Prostate gland (tissue), 2 donors: ENCODE measurements at places on chromosomes 5 and 9. TPM values are rescaled to one million over a fixed set of nuclear protein-coding genes. Genes with fewer than 3 reads are reported as not detected.
A peak's percentile ranks its signal among the peaks of the same experiment; 100 is the strongest.

- H3K36me3 ChIP-seq: no peaks in the 10 kb centered on the region
- no peak overlapping the region for H3K4me3 ChIP-seq
- H3K27ac ChIP-seq: no peak overlapping the region
- no peaks in the 10 kb centered on the region for H3K27me3 ChIP-seq
- no peak for DNase-seq
These were observed 489.1 kb downstream of the CSNK1G3 start for GRCh38 chr5:124001036-124001615.

DNA sequence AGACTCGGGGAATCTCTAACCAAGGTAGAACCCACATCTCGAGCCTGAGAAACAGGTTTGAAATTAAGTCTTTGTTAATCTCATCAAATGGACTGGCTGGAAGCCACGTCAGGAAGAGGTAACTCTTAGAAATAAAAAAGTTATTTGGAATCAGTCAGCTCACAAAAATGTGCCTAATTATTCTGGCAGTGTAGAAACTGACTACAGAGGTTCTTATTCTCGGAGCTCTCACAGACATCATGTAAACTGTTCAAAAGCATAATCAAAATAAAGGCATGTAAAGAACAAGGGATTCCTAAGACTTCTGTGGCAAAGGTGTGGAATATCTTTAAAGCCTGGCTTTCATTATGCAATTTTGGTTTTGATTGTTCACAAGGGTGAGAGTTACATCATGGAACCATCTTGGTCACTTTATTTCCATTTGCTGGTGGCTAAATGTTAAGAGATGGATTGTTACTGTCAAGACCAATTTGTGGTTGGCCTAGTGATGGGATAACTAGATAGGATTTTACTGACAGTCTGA, 85.1 kb downstream of the OTULIN start:
- DNase-seq: no peak
- H3K4me1 ChIP-seq: peaks cover 5% of the 10 kb centered on the region
- peak overlapping the region; percentile 8 for H3K27ac ChIP-seq
- H3K27me3 ChIP-seq: no peaks in the 10 kb centered on the region
- no peak overlapping the region for H3K4me3 ChIP-seq

DNA sequence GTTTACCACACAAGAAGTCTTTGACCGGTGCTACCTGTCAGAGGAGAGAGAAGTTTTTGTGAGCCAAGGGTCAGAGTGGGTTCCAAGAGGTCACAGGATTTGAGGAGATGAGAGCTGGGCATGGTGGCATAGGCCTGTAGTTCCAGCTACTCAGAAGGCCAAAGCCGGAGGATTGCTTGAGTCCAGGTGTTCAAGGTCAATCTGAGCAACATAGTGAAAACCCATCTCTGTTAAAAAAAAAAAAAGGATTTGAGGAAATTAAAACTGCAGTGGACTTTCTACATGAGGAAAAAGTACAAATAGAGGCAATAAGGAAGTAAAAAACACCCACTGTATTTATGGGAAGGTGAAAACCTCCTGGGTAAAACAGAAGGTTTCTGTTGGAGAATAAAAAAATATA, 63.8 kb downstream of the PHAX start:
- no peak overlapping the region for H3K4me3 ChIP-seq
- no peaks in the 10 kb centered on the region for H3K4me1 ChIP-seq
- H3K36me3 ChIP-seq: no peaks in the 10 kb centered on the region
- DNase-seq: no peak
- no peak overlapping the region for H3K27ac ChIP-seq
- H3K27me3 ChIP-seq: no peaks in the 10 kb centered on the region

DNA sequence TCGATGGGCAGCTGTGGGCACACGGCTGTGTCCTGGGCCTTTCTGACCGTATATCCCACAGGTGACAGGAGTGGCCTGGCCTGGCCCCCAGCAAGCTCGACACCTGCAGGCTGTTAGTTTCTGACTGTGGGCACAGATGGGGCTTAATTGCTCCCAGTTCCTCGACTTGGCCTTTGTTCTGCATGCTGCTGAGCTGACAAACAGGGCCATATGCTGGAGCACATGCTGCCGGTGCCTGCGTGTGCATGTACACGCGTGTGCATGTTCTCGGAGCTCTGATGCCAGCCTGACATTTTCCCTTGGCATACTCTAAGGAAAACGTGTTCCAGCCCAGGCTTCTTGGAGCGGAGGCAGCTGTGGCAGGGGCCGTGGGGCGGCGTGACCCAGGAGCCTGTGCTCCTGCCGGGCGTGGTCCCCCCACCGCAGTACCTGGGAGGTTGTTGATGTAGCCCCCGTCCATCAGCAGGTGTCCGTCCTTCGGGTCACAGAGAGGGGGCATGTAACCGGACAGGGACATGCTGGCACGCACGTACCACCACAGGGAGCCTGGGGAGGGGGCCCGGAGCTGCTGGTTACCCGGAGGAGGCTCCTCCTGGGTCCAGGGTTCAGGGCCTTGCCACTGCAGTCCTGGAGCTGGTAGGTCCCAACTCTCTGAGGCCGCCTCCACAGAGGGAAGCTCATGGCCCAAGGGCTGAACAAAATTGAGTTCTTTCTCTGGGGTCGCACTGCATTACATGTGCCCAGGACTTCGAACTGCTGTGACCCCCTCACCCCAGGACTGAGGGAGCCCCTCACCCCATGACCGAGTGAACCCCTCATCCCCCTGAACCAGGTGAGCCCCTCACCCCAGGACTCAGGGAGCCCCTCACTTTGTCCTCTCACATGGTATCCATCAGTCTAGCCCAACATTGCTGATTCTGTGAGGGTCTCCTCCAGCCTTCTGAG, 4.1 kb upstream of the NSMF start:
- H3K4me1 ChIP-seq: peaks cover 6% of the 10 kb centered on the region
- H3K4me3 ChIP-seq: no peak overlapping the region
- no peak for DNase-seq
- H3K27me3 ChIP-seq: no peaks in the 10 kb centered on the region

- no peaks in the 10 kb centered on the region for H3K27me3 ChIP-seq
- DNase-seq: peak; percentile 84
- no peaks in the 10 kb centered on the region for H3K4me1 ChIP-seq
These were observed at the start of gene LIFR for GRCh38 chr5:38556599-38557307. Gene LIFR (minus strand): TSS chr5:38556646. CDS start chr5:38530647, 25,999 bp downstream.

DNA sequence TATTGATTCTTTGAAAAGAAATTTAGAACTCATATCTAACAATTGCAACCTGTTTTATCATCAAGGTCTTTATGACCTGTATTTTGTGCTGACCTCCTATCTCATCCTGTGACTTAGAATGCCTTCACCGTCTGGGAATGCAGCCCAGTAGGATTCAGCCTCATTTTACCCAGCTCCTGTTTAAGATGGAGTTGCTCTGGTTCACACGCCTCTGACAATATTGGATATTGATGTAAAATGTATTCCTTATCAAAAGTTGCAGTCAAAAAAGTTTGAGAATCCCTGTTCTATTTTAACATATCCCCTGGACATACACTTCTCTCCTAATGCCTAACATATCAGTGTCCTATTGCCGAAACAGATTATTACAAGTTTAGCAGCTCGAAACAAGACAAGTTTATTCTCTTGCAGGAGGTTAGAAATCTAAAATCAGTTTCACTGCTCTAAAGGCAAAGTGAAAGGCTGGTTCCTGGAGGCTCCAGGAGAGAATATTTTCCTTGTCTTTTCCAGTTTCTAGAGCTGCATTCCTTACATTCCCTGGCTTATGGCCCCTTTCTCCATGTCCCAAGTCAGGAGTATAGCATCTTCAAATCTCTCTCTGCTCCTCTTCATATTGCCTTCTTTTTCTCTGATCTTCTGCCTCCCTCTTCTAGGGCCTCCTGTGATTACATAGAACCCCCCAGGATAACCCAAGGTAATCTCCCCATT, 31.5 kb upstream of the LVRN start:
- no peaks in the 10 kb centered on the region for H3K36me3 ChIP-seq
- no peak overlapping the region for H3K4me3 ChIP-seq
- no peaks in the 10 kb centered on the region for H3K4me1 ChIP-seq
- DNase-seq: no peak
- no peaks in the 10 kb centered on the region for H3K27me3 ChIP-seq
- H3K27ac ChIP-seq: no peak overlapping the region

DNA sequence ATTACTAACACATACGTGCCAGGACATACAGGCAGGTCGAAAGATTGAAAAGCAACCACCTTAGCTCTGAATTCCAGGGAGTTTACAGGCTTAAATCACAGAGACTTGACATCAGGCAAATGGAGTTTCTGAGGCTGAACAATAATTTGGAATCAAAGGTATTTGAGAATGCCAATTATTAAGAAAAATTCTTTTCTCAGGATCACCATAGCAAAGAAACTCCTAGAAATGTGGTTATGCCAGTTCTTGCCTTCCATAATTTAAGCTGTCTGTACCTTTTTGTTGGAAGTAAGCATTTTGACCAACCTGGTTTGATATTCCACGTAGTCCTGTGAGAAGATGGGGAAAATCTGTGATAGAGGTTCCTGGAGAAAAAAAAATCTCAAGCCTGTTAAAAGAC, 312.4 kb upstream of the SMARCA2 start:
- no peaks in the 10 kb centered on the region for H3K36me3 ChIP-seq
- DNase-seq: no peak

DNA sequence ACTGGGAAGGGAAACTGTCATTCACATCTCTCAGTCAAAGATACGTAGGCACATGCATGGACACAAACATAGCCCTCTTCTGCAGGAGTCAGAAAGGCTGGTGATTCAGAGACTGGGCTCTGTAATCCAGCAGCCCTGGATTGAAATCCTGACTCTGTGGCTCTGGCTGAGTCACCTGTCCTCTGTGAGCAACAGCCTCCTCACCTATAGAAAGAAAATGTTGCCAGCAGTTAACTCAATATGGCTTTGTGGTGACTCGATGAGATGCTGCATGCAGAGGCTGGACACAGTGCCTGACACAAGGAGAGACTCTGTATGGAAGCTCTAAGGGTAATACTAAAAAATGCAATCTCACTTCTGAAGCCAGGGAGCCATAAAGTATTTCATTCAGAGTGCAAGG, 23.9 kb upstream of the CDKN2AIPNL start:
- no peak overlapping the region for H3K4me3 ChIP-seq
- H3K27me3 ChIP-seq: no peaks in the 10 kb centered on the region
- no peaks in the 10 kb centered on the region for H3K36me3 ChIP-seq
- no peak for DNase-seq

DNA sequence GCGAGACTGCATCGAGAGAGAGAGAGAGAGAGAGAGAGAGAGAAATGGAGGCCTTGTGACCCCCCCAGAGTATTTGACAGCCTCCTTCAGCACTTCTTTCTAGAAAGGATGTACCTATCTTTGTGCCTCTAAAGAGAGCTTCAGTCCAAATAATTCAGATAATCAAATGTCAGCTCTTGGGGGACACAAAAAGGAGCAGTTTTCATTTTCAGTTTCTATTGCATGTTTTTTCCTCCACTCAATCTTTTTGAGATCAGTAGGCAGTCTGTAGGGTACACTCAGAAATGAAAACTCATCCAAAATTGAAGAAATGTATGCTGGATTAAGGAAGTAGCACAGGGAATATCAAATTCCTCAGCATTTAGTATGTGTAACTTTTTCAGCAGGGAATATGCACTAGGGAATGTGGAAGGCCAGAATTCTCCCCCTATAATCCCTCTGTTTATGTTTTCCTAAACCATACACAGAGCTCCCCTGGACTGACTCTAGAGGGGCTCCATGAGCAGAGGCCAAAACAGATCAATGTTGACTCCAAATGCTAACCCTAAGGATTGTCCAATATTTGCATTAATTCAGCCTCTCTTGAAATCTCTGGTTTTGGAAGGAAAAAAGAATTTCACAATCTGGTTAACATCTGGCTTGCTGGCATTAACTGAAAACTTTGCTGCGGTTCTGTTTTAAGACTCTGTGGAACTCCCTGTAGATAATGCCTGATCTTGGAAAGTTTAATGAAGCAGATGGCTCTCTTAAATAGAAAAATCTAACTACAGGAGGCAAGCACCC, 250.1 kb downstream of the CEMIP2 start:
- peaks cover 4% of the 10 kb centered on the region for H3K27me3 ChIP-seq
- H3K36me3 ChIP-seq: no peaks in the 10 kb centered on the region
- H3K27ac ChIP-seq: no peak overlapping the region
- no peak for DNase-seq

DNA sequence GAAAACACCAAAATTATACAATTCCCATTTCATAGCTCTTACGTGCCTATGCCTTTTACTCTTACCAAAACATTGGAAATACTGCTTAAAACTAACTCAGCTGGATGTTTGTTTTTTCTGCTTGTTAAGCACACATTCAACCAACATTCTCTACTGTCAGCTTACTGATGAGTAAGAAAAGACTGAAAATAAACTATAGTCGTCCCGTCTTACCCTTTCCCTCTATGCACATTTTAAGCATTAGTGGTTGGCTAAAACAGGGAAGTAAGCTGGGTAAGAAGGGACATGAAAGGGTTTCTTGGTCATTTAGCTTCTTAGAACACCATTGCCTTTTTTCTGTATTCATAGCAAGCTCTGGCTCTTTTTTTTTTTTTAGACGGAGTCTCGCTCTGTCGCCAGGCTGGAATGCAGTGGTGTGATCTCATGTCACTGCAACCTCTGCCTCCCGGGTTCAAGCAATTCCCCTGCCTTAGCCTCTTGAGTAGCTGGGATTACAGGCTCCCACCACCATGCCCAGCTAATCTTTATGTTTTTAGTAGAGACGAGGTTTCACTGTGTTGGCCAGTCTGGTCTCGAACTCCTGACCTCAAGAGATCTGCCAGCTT, 232.1 kb upstream of the PCSK5 start:
- DNase-seq: no peak
- no peaks in the 10 kb centered on the region for H3K4me1 ChIP-seq
- no peak overlapping the region for H3K4me3 ChIP-seq
- H3K36me3 ChIP-seq: no peaks in the 10 kb centered on the region
- H3K27ac ChIP-seq: no peak overlapping the region

DNA sequence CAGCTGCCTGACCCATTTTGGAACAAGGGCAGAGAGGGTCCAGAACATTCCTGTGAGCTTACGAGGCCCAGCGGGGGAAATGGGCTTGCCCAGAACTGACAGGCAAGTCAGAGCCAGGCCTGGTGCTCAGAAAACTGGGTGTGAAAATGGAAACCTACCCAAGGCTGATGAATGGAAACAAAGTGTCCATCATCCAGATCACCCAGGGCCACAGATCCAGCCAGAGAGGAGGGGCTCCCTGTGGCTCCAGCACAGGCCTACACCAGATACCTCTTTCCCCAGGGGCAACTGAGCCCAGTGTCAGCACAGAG, 3.1 kb downstream of the CLTB start:
- no peak overlapping the region for H3K27ac ChIP-seq
- no peaks in the 10 kb centered on the region for H3K4me1 ChIP-seq
- no peaks in the 10 kb centered on the region for H3K36me3 ChIP-seq
- no peaks in the 10 kb centered on the region for H3K27me3 ChIP-seq

- no peak overlapping the region for H3K4me3 ChIP-seq
- no peaks in the 10 kb centered on the region for H3K4me1 ChIP-seq
- no peaks in the 10 kb centered on the region for H3K27me3 ChIP-seq
- no peak overlapping the region for H3K27ac ChIP-seq
- no peak for DNase-seq
These were observed 52.8 kb upstream of the LRRTM2 start for GRCh38 chr5:138927979-138928378.

- no peaks in the 10 kb centered on the region for H3K36me3 ChIP-seq
- no peak for DNase-seq
- H3K27ac ChIP-seq: no peak overlapping the region
- H3K27me3 ChIP-seq: no peaks in the 10 kb centered on the region
- H3K4me3 ChIP-seq: no peak overlapping the region
These were observed 72.2 kb downstream of the C5orf15 start for GRCh38 chr5:133895979-133896845.

The CDH12 gene
- total RNA-seq: 1.0 TPM

The ANKRD31 gene
- 3.7 TPM for total RNA-seq

The PRRX2 gene
- 14.3 TPM for total RNA-seq

The PWWP2A gene
- 72.5 TPM for total RNA-seq

The POU5F2 gene
- total RNA-seq: 3.2 TPM
